ENCODE measurements at places on chromosomes 12 and 14.

GRCh38 chr14:30957813-30958370 is 67.6 kb upstream of the AP4S1 start:
- DNase-seq: no peak

- no peak for DNase-seq
Measured at GRCh38 chr14:50605766-50606165, 45.8 kb downstream of the ATL1 start.

DNA sequence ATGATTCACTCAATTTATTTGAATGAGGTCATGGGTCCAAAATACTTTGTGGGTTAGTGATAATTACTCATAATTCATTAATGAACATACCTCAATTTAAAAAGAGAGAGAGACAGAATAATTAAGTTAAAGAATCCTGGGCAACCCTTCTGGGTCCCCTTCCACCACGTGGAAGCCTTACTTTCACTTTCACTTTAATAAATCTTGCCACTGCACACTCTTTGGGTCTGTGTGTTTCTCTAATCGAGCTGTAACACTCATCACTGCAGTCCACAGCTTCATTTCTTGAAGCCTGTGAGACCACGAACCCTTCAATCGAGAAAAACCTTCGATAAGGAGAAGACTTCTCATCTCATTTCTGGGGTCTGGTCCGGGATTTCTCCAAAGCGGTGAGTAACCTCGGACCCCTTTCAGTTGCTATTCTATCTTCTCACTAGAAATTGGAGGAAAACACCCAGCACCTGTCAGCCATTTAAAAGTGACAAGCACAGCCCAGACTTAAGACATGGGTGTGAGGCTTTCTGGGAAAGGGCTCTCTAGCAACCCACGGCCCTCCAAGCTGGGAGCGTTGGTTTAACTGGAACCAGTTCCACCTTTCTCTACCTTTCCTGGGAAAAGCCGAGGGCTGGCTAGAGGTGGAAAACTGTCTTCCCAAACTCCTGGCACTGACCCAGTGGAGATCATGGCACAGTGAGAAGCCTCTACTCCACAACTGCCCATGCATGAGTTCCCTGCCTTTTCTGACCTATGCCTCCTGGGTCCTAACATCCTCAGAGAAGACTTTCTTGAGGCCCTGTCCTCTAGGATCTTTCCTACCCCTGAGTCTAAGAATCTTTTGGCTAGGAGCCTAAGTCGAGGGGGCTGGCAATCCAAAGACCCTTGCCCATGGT is 148.8 kb upstream of the ATF7IP start:
- DNase-seq: no peak

- DNase-seq: no peak
Measured at GRCh38 chr12:10405294-10405693, 4.3 kb downstream of the KLRC4 start.

DNA sequence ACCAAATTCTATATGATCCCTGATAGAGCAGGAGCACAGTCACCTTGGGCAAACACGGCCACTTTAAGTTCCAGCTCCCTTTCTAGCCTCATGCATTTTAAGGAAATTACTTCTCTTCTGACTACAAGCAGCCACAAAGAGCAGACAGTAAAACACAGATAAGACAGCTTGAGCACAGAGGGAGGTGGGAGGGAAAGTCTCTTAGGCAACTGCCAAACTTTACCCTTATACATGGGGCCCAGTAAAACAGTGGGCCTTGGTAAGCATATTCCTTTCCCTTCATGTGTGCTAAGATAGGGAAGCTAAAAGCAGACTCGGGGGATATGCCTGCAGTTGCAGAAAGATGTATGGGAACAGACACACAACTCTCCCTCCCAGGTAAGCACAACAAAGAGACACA is 235.9 kb downstream of the CPNE8 start:
- no peak for DNase-seq

DNA sequence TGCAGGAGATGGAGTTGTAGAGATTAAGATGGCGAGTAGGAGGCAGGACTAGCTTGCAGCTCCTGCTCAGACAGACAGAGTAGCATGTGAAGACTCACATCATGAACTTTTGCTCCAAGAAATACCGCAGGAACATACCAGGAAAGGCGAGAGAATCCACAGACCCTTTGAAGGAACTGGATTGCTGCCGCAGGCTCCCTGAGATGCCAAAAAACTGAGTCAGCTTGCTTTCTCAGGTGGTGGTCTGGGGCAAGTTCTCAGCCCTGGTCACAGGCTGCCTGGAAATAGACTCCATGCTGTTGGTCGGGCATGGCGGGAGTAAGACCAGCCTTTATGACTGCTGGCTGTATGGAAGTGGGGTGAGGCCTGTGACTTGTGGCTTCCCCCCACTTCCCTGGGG is 163.6 kb upstream of the NAV3 start:
- DNase-seq: no peak

DNA sequence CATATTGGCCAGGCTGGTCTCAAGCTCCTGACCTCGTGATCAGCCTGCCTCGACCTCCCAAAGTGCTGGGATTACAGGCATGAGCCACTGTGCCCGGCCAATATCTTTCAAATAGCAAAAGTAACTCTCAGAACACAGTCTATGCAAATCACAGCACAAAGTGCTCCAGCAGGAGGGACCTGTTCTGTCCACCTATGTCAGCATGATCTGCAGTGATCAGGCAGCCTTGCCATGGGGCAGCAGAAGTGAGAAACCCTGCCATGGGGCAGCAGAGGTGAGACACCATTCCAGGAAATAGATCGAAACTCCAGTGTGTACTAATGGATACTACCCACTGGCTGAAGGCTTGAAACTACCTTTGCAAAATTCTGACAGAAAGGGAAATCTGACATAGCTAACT is 78.5 kb upstream of the EIF5 start:
- DNase-seq: no peak

GRCh38 chr12:118361889-118362288 is 10.8 kb downstream of the TAOK3 start:
- no peak for DNase-seq

DNA sequence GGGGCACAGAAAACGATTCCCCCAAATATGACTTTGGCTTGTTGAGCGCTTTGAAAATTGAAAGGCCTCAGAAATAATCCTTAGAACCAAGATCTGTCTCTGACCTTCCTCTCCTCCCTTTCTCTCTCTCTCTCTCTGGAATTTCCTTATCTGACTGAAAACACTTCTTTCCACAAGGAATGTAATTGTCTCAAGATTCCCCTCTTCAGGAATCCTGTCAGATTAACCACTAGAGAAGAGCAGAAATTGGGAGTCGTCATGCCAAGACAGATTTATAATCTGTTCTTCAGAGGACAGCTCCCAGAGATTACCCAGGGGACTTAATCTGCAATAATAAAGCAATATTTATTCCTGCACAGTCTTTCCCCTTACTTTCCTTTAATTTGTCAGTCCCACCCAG is 317.6 kb downstream of the ACSS3 start:
- no peak for DNase-seq

GRCh38 chr12:19872621-19873540 is 433.6 kb downstream of the AEBP2 start:
- no peak for DNase-seq

GRCh38 chr12:68953536-68953935 is 20.6 kb upstream of the CPM start:
- DNase-seq: no peak

GRCh38 chr12:80829767-80830166 is 108.0 kb downstream of the LIN7A start:
- no peak for DNase-seq

GRCh38 chr12:13289653-13290289 is 93.2 kb downstream of the EMP1 start:
- no peak for DNase-seq

GRCh38 chr12:76455582-76456345 is 103.8 kb downstream of the OSBPL8 start:
- peak; percentile 8 for DNase-seq

GRCh38 chr12:56995201-56995929 is 11.0 kb downstream of the ZBTB39 start:
- DNase-seq: no peak

- DNase-seq: no peak
Measured at GRCh38 chr12:123990511-123990910, 17.5 kb downstream of the ZNF664 start.

DNA sequence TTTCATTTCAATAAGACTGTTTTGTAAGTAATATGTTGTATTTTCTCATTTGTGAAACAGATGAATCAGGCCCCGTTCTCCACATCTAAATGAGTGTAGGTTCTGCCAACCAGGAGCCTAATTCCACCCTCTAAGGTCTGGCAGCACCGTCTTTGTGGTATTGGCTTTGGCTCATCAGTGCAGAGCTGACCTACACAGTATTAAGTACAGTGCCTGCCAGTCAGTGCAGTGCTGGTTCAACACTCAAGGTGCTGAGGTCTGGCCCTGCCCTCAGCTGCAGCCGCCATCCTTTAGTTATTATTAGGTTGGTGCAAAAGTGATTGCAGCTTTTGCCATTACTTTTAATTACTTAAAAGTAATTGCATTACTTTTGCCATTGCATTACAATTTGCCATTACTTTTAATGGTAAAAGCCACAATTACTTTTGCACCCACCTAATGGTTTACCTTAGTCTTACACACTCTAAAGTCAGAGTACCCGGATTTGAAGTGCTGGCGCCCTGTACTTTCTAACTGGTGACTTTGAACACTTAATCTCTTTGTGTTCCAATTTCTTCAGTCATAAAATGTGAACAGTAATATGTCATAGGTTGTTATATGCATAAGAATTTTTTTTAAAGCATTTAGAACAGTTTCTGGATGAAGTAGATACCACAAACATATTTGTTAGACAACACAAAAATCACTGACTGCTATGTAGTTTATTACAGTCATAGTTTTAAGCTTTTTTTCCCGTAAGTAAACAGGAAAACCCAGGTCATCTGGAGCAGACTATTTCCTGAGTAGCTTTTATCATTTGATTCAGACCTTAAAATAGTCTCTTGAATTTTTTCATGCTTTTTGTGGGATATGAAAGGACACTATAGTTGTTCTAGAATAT is 99.5 kb downstream of the SYNE2 start:
- DNase-seq: no peak

DNA sequence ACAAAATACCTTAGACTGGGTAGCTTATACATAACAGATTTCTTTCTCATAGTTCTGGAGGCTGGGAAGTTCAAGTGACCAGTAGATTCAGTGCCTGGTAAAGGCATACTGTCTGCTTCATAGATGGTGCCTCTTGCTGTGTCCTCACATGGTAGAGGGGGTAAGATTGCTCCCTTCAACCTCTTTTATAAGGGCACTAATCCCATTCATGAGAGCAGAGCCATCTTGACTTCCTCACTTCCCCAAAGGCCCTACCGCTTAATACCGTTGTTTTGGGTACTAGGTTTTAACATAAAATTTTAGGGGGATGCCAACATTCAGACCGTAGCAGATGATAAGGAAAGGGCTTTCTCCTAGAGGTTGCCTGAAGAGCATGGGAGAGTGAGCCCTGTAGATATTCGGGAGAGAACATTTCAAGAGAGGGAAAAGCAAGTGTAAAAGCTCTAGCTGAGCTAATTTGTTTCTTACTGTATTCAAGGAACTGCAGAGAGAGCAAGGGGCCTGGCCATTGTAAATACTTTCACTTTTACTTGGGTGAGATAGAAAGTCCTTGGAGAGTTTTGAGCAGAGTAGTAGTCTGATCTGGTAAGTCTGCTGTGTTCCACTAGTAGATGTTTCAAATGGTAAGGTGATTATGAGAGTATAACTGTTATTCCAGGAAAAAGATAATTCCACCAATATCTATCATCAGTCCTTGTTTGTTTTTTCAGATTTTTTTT is 27.3 kb downstream of the FRS2 start:
- DNase-seq: no peak

GRCh38 chr12:34399631-34400410 is 377.5 kb downstream of the ALG10 start:
- no peak for DNase-seq

DNA sequence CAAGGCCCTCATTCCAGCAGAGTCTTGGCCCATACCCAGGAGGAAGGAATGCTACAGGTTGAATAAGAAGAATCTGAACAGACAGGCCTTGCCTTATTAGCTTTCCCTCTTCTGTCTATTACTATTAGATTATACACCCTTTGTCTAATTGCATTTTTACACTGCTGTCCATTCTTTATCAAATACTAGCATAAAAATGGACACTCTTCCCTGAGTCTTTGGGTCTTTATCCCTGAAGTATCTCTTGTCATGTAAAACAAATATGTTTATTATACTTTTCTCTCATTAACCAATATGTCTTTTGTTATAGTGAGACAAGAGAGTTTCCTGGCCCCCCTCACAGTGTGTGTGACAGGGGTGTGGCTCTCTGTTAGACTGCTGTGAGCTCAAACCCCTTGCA is 897.4 kb upstream of the SEL1L start:
- DNase-seq: no peak
